ENCODE measurements at places on chromosomes 6 and 20. TPM values are rescaled to one million over a fixed set of nuclear protein-coding genes. Genes with fewer than 3 reads are reported as not detected.

SIRPD gene
- total RNA-seq: not detected

- no peak for DNase-seq
These were observed 613.0 kb downstream of the UTRN start for GRCh38 chr6:144898052-144898689.

PRL gene
- total RNA-seq: not detected

LTB gene
- 0.42 TPM for total RNA-seq

- DNase-seq: no peak
These were observed 133.0 kb downstream of the AKAP7 start for GRCh38 chr6:131268303-131268702.

DNA sequence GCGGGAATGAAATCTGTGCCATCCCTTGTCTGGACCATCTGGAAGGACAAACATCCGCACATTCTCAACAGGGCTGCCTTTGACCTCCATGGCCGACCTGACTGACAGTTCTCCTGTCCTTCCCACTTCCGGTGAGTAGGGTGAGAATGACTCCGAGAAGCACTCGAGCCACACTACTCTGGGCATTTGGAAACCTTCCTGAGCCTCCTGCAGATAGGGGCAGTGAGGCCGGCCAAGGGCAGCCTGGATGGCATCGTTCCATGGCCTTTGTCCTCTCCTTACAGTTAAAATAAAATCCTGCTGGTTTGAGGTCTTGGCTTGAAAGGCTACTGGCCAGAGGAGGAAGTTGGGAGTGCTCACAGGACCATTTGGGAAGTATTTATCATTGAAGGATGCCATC, 70.9 kb upstream of the QKI start:
- DNase-seq: no peak

GRCh38 chr20:44572551-44573500, 9.6 kb upstream of the PKIG start:
- no peak for DNase-seq

DNA sequence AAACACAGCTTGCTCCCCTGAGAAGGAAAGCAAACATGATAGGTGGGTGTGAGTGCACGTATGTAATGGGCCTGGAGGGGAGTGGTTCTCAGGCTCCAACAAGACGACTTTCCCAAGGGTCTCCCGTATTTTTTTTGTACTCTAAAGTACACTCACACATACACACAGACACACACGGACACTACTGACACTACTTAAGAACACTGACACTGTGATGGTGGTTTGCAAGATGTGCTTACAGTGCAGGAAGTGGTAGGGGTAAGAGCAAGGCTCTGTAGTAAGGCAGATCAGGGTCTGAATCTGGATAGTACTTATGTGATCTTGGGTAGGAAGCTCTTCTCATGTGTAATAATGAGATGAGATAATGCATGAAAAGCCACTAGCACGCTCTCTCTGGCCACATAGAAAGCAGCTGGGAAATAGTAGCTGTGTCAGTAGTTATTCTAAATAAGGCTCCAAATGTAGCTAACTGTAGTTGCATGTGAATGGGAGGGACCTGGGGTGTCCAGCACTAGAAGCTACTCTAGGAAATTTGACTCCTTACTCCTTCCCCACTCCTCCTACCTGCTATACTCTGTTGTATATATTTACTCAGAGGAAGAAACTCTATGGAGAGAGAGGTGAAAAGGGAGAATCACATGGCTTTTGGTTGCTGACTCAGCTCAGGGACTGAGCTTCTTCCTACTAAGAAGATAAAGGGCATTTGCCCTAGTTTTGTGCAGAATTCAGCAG, 8.4 kb upstream of the ZBTB24 start:
- no peak for DNase-seq

PLN gene
- 89.3 TPM for total RNA-seq

DNA sequence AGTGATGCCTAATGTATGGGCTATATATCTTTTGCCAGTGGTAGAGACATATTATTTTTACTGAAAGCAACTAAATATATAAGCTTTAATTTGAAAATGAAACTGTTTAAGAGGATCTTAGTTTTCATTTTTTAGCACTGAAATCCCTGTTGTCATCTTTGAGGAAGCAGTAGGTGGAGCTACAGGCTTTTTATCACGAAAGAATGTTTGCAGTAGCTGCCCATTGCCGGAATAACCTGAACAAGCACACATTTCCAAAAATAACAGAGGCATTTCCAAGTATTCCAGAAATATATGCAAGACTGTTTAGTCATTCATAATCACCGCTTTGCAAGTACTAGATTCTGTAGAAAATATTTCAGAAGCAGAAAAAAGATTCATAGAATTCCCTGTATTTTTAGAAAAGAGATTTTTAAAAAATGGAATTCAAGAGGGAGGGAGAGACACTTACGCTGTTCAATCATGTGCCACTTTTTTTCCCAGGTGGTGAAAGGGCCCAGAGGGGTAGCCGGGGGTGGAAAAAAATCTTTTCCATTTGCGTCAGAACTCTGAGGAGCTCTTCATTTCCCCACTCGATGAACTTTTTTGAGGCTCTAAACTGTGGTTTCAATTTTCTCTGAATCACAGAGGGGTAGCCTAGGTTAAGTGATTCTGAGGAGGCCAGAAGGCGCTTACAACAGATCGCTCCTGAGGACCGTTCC, 142.5 kb upstream of the FERMT1 start:
- no peak for DNase-seq

DNA sequence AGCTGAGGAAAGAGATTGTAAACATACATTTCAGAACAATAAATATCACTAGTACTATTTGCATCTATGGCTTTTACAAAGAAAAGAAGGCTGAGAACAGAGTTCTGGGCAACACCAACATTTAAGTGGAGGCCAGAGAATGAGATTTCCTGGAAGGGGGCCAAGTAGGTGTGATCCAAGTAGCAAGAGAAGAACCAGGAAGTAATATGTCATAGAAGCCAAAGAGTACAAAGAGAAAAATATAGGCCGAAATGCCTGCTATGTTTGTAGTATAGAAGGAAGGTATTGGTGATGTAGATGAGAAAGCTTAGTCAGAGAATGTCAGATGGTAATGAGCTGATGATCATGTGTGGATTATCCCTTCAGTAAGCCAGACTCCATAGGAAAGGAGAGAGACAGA, 94.5 kb downstream of the PERP start:
- no peak for DNase-seq

PDE10A gene
- total RNA-seq: 47.0 TPM

MAFB gene
- 17.3 TPM for total RNA-seq

- DNase-seq: no peak
These were observed 33.7 kb downstream of the PKIG start for GRCh38 chr20:44615876-44616603.

DNA sequence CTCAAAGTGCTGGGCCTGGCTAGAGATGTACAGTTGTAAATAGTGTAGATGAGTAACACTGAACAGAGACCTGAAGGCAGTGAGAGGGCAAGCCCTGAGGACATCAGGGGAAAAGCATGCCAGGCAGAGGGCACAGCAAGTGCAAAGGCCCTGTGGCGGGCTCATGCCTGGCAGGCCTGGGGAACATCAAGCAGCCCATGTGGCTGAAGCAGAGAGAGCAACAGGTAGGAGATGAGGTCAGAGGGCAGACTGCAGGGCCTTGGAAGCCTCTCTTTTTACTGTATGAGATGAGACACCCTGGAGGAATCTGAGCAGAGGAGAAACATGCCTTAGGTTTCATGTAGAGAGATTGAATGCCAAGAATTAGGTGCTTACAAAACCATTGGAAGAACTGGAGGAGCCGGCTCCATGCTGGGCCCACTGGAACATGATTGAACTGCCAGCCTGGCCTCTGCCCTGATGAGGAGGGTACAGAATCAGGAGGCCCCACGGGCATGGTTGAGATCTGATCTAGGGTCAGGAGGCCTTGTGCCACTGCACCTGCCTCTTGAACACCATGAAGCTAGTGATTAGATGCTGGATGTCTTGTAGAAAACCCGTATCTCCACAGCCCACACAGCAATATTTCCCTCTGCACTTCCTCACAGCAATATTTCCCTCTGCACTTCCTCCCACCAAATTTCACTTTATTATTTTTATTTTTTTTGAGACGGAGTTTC, 5.9 kb upstream of the HMGA1 start:
- DNase-seq: no peak

TAGAP gene
- 4.9 TPM for total RNA-seq

TDP2 gene
- total RNA-seq: 54.4 TPM

- DNase-seq: no peak
These were observed 90.5 kb upstream of the EPB41L1 start for GRCh38 chr20:36063916-36064657.

DNA sequence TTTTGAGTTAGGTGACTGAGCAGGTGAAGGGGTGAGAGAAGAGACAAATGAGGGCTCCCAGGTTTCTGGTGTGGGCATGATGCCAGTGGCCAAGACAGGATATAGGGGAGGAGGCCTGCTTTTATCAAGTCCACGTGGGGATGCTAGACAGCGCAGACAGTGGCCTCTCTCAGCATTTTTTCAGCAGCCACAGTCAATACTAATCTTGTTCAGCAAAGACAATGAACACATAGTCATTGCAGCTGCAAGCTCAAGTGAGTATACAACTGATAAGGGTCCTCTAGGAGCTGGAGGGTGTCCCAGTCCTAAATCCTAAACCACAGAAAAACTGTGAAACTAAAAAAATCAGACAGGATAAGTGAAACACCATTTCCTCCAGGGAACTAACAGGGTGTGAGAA, 48.6 kb downstream of the UQCC1 start:
- no peak for DNase-seq

- no peak for DNase-seq
These were observed 273.8 kb downstream of the CDH4 start for GRCh38 chr20:61525781-61526431.

TAB2 gene
- total RNA-seq: 66.8 TPM

LRRC73 gene
- 0.57 TPM for total RNA-seq

EYA4 gene
- total RNA-seq: 4.1 TPM

GRCh38 chr20:13841206-13841605, 56.4 kb downstream of the NDUFAF5 start:
- DNase-seq: no peak

LPA gene
- 2.5 TPM for total RNA-seq

- DNase-seq: no peak
These were observed 223.0 kb upstream of the SYNCRIP start for GRCh38 chr6:85865420-85866369.

KCNK5 gene
- 9.8 TPM for total RNA-seq

STX11 gene
- total RNA-seq: 5.8 TPM

GRCh38 chr20:25187220-25187619, 8.3 kb upstream of the ENTPD6 start:
- DNase-seq: no peak

GRCh38 chr6:114432400-114432799, 89.6 kb upstream of the HS3ST5 start:
- no peak for DNase-seq

ACSS1 gene
- total RNA-seq: 33.7 TPM

DNA sequence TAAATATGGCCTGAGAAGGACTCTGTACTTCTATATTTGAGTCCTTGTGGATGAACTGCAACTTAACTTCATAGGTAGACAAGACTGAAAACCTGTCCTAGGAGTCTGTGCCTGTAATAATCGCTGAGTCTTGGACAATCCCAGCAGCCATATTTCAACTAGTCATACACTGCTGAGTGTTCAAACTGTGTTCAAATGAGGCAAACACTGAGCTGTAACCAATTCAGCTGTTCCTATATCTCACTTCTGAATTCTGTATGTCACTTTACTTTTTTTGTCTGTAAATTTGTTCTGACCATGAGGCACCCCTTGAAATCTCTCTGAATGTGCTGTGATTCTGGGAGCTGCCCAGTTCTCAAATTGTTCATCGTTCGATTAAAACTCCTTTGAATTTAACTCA, 72.4 kb downstream of the FOXF2 start:
- no peak for DNase-seq

SNX21 gene
- total RNA-seq: 31.4 TPM

DNA sequence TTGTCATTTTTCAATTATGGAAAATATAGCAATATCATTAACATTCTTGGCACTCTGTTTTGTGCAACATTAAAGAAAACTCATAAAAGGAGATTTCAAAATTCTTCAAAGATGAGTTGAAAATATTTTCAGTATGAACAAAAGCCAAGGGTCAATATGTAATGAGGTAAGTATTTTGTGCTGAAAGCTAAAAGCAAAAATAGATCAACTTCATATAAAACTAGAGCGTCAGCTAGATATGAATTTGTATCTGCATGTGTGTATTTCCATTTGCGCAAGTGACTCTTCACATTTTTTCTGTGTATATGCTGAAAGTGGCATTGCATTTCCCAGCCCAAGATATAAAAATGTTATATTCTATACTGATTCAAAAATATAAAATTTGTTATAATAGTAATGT, 492.1 kb upstream of the EYS start:
- no peak for DNase-seq

- DNase-seq: no peak
These were observed 6.6 kb downstream of the CTSA start for GRCh38 chr20:45897692-45898091.

GRCh38 chr6:143356101-143356880, 94.2 kb downstream of the ADAT2 start:
- DNase-seq: no peak

STMND1 gene
- total RNA-seq: not detected

- no peak for DNase-seq
These were observed 234.9 kb downstream of the ERMARD start for GRCh38 chr6:169986171-169986847.

DNA sequence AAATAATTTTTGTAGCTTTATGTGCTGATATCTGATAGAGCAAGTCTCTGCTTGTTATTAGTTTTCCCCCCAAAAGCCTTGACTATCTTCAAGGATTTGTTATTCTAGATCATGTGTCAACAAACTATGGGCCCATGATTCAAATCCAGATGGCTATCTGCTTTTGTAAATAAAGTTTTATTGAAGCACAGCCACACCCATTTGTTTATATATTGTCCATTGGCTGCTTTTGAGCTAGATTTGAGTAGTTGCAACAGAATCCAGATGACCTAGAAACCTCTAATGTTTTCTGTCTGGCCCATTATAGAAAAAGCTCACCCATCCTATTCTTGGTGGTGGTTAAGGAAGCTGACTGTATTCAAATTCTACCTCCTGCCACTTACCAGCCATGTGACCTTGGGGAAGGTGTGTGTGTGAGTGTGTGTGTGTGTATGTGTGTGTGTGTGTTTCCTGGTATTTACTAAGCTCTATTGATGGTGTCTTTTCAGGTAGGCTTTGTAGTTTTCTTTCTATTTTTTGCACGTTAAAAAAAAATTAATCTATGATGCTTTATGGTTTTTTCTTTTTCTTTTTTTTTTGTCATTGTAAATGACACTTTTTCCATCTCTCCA, 1.3 kb upstream of the GTSF1L start:
- no peak for DNase-seq

Data from ureter (tissue), 1 donor.